RPMI7951 (cell line): ENCODE measurements at places on chromosomes 1 and 21. TPM values are rescaled to one million over a fixed set of nuclear protein-coding genes. Genes with fewer than 3 reads are reported as not detected.

A3GALT2 gene
- not detected in 2 replicates for total RNA-seq

GRCh38 chr1:20143318-20143717 lies 4.2 kb downstream of the PLA2G2F start:
- DNase-seq: no peak

DNA sequence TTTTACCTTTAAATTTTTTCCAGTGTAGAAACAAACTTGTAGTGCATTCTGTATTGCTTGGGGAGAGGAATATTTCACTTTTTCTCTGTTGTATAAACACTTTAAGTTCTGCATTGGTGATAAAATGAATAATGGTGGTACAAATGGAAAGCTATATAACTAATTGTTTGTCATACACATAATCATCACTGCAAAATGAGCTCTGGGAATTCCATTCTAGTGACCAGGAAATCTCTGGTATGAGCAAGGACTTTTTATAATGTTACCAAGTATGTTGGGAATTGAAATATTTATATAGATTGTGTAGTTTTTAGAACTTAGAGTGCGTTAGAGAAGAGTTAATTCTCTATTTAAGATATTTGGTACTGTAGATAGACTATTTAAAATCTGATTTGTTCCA lies 5.0 kb upstream of the FMN2 start:
- DNase-seq: no peak

GPR153 gene
- total RNA-seq: 11.8 and 12.6 TPM in 2 replicates

CYP4X1 gene
- total RNA-seq: 0.10 and 0.36 TPM in 2 replicates

HSD3B1 gene
- total RNA-seq: not detected in 2 replicates
